GM04503 (cell line): ENCODE measurements at places on chromosomes 3 and 15.

DNA sequence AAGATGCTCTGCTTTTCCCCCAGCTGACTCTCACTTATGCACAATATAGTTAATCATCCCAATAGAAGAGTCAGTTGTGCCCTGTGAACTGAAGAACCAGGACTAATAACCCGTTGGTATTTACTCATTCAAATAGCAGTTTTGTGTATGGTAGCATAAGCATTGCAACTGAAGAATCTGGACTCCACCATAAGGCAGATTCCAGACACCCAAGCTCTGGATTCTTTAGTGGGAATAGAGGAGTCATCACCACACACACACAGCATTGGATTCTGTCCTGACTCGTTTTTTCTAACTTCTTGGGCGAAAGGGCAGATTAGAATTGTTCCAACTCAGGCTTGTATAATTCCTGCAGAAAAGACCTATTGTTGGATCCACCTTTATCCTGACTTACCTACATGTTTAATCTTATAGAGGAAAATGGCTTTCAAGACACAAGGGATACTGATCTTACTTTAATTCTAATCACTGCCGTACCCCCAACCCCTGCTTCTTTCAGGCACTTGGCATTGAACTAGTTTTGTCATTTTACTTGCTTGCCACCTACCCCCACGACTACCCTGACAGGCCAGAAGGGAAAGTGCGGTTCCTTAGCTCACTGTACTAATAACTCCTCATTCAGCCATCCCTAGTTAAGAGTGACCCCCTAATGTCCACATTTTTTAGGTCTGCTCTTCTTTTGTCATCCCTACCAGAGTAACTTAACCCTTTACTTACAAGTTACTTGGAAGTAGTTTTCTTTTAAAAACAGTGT lies 42.3 kb downstream of the NKIRAS1 start:
- DNase-seq = peak; percentile 53

GRCh38 chr15:88905576-88905975 lies 7.6 kb downstream of the MFGE8 start:
- no peak for DNase-seq

- no peak for DNase-seq
Measured at GRCh38 chr3:73435055-73435454, 189.7 kb downstream of the PDZRN3 start.

DNA sequence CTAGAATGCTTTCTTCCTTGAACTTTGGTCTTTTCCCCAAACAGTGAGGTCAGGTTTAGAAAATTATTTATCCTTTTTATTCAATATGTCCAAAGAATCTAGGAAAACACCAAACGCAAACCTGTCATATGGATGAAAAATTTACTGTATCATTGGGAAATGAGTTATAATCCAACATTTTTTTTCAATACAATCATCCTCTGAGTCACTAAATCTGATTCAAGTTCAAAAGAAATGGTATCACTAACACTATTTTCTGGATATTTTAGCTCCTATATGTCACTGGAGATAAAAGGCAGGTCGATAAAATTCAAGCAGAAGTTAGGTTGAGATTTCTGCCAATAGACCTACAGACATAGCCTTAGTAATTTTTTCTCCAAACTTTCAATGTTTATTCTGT lies 591.6 kb upstream of the AGTR1 start:
- no peak for DNase-seq

DNA sequence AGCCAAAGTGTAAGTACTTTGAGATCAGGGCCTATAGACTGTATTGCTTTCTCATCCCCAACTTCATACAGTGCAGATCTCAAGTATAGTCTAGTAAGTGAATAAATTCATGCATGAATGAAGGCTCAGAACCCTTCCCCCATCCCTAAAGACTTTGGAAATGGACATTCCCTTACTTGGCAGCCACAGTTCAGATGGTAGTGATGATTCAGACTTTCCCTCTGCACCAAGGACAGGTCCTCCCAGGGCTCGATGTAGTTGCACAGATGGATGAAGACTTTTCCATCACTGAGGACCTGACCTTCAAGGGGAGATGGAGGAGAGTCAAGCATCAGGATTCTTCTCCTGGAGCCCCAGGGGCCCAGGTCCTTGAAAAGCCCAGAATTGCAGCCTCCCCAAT lies 4.6 kb downstream of the TIMP4 start:
- no peak for DNase-seq

DNA sequence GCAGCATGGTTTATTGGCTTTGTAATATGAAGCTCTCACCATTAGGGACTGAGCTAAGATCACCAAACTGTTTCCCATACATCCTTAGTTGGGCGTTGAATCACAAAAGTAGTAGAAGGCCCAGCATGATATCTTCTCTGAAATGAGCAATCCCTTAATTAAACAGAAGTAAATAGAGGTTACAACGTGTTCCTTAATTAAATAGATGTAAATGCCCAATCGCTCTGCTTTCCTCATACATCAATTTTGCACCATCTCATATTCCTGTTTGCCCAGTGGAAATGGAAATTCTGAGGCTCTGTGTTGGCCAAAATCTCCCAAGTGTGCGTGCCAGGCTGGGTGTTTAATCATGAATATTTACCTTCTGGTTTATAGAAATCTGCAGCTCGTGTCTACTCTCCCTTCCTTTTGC lies 107.4 kb upstream of the FOXB1 start:
- DNase-seq = no peak

- no peak for DNase-seq
Measured at GRCh38 chr15:48374472-48374871, 43.2 kb downstream of the DUT start.

DNA sequence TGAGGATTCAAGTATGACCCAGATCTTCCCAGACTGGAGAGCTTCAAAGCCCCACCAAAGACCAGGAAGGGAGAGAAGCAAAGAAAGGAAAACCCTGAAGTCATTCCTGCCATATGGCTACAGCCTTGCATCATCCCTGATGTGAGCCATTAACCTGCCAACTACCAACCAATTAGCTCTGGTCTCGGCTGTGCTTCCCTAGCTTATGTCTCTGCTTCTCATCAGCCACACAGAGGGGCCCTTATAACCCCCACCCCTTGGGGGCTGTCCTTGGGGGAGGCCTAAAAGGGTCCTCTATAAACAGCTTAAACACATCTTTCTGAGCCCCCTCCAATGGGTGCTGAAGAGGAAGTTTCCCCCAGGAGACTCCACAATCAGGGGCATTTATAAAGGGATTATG lies 52.8 kb downstream of the NOX5 start:
- DNase-seq = no peak

DNA sequence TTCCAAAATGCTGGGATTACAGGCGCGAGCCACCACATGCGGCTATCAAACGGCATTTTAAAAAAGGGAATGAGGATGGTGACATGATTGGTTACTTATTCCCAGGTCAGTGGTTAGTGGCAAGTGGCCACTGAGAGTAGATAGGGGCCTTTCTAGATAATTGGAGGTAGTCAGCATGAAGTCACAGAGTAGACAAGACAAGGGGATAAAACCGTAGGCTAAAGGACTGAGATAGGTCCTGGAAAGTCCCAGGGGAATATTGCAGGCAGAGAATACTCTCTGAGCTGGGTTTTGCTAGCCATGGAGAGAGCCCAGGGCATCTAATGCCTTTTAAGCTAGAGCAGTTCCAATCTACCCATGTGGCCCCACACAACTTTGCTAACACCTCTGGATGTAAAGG lies 52.2 kb downstream of the KCNAB1 start:
- DNase-seq = no peak
